ENCODE measurements at places on chromosomes 4 and X. TPM values are rescaled to one million over a fixed set of nuclear protein-coding genes. Genes with fewer than 3 reads are reported as not detected.

Gene TMPRSS11B
- not detected for total RNA-seq

Gene LSM6
- 96.4 TPM for total RNA-seq

GRCh38 chrX:46298821-46299220 is 246.4 kb downstream of the ZNF674 start:
- H3K4me3 ChIP-seq, result no peak overlapping the region
- H3K4me1 ChIP-seq, result no peaks in the 10 kb centered on the region
- no peaks in the 10 kb centered on the region for H3K36me3 ChIP-seq
- no peak for DNase-seq
- H3K27me3 ChIP-seq, result no peaks in the 10 kb centered on the region

DNA sequence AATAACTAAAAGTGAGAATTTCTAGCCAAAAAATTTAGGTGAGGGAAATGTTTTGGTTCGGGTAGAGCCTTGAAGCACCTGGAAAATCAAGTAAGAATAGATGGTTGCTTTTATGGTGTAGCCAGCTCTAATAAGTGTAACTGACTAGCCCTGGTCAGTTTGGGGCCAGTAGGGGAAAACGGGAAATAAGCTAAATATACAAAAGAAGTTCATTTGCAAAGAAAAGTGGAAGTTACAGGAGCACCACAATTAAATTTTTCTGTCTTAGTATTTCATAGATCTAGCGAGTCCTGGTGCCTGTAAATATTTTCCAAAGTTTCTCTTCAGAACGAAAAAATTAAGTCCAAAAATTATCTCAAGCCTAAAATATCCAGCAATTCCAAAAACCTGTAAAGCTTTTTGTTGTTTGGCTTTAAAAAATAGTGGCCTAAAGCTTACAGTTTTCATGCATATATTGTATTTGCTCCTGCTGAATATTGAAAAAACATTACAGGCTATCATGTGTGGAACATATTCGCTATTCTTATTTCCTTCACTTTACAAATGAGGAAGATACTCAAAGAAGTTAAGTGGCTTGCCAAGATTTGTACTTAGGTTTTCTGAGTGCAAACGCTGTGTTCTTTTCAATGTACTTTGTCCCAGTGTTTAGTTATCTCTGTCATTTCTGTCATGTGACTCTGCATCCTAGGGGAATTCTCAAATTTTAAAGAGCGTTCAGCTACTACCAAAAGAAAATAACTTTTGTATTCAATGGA is 7.3 kb upstream of the PTPN13 start:
- H3K27ac ChIP-seq, result no peak overlapping the region
- H3K4me1 ChIP-seq, result no peaks in the 10 kb centered on the region
- no peak for DNase-seq
- H3K36me3 ChIP-seq, result no peaks in the 10 kb centered on the region
- H3K4me3 ChIP-seq, result no peak overlapping the region

GRCh38 chr4:102342404-102343074 is 2.7 kb downstream of the SLC39A8 start:
- H3K27ac ChIP-seq, result no peak overlapping the region
- H3K36me3 ChIP-seq, result no peaks in the 10 kb centered on the region
- no peaks in the 10 kb centered on the region for H3K27me3 ChIP-seq

DNA sequence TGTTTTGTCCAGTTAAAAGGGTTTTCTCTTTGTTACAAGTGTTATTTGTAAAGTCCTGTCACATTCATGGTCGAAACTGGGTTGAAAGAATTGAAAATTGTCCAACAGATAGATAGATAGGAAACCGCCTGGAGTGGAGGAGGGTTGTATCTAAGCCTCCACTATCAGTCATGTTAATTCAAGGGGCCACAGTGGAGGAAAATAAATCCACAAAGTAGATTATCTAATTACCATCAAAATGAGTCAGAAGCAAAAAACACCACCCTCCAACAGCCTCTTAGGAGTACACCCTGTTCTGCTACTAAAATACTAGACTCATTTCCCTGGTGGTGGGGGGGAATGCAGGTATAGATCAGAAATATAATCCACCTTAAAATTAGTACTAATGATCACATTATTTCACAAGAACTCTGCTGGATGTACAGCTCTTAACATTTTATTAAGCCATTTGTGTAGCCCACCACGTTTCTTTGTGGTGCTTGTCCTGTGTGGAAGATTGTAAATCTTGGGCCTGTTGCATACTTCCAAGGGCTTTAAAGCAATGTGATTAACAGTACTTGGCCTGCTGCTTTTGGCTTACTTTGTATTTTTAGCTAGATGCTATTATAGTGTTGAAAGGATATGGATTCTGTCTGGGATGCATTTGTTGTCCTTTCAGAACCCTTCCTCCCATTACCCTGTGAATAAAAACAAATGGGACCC is 26.8 kb downstream of the RBBP7 start:
- H3K4me3 ChIP-seq, result no peak overlapping the region
- peaks cover 27% of the 10 kb centered on the region for H3K36me3 ChIP-seq
- H3K4me1 ChIP-seq, result no peaks in the 10 kb centered on the region

DNA sequence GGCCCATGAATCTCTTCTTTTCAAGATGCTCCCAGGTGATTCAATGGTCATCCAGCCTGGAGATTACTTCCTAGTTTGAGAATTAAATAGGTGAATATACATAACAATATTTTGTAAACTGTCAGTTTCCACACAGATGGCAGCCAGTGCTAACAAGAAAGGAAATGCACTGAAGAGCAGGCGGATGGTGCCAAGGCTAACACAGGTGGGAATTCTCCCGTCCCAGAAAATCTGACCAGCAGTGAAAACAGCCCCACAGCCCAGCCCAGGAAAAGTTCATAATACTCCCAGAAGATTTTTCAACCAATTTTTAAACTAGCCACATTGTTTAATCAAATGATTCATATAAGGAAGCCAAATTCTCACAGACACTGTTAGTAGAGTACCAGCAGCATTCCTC is 387.2 kb upstream of the GATB start:
- no peaks in the 10 kb centered on the region for H3K36me3 ChIP-seq
- no peak overlapping the region for H3K27ac ChIP-seq
- no peaks in the 10 kb centered on the region for H3K27me3 ChIP-seq
- no peak for DNase-seq

Data from CD8-positive, alpha-beta memory T cell (primary cell).